Stimulated activated CD4-positive, alpha-beta T cell treated with anti-CD3 and anti-CD28 coated beads, Interleukin-2, amount 100 ng/mL, for 48 hours (primary cell): ENCODE measurements at places on chromosomes 1 and 21.

DNA sequence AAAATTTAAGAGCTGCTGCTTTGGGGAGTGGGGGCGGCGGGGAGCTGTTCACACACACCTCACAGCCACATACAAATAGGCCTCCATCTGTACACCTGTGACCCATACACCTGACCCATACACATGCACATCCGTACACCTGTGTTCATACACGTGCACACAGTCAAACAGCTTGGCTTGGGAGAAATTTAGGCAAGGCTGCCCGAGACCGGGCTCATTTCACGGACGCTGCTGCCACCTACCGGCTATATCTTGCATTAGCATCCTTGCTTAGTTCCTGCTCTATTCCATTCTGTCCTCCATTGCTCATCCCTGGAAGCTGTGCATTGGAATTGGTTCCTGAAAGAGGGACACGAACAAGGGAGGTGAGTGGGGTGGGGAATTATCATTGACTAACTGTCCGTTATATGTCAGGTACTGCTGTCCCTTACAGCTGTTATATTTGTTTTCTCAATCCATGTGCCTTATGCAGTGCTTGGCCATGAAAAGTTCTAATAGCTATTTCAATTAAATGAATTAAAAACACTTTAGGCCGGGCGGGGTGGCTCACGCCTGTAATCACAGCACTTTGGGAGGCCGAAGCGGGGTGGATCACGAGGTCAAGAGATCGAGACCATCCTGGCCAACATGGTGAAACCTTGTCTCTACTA lies 37.1 kb upstream of the EPB41 start:
- DNase-seq = peak; percentile 73

GRCh38 chr1:165954940-165955339 lies 127.5 kb downstream of the UCK2 start:
- no peak for DNase-seq

- no peak for DNase-seq
Measured at GRCh38 chr1:25993197-25993951, 4.5 kb downstream of the PAFAH2 start.

- no peak for DNase-seq
Measured at GRCh38 chr1:221905802-221906201, 163.9 kb upstream of the DUSP10 start.

DNA sequence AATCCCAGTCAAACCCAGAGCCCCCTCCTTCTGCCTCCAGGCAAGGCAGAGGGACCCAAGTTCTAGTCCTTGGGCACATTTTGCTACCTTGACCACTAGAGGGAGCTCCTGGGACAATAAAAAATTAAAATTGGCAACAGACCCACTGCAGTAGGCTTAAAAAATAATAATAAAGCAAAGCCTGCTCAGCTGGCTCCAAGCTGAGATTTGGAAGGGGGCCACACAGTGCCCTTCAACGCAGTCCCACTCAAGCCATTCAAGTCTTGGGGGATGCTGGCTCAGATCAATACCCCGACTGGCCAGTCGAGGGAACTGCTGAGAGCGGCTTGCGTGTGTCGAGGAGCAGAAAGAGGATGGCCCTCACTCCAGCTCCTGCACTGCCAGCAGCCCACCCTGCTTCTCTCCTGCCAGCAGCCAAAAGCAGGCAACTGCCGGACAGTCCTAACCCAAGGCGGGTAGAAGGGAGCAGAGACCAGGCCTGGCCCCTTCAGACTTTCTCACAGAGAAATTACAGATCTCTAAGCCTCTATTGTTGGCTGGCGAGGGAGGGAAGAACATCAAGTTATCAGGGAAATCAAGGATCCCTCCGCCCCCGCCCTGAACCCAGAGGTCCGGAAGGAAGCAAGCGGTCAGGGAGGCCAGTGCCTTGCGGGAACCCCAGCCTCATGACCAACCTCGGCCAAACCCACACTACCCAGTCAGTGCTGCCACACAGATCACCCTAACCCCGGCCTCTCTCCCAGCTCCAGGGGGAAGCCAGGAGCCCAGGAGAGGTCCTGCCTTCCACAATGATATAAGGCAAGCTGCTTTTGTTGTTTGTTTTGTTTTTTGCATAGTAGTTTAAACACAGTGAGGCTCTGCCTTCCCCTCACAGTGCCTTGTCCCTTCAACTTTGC lies 4.9 kb upstream of the ALDH4A1 start:
- peak; percentile 53 for DNase-seq

DNA sequence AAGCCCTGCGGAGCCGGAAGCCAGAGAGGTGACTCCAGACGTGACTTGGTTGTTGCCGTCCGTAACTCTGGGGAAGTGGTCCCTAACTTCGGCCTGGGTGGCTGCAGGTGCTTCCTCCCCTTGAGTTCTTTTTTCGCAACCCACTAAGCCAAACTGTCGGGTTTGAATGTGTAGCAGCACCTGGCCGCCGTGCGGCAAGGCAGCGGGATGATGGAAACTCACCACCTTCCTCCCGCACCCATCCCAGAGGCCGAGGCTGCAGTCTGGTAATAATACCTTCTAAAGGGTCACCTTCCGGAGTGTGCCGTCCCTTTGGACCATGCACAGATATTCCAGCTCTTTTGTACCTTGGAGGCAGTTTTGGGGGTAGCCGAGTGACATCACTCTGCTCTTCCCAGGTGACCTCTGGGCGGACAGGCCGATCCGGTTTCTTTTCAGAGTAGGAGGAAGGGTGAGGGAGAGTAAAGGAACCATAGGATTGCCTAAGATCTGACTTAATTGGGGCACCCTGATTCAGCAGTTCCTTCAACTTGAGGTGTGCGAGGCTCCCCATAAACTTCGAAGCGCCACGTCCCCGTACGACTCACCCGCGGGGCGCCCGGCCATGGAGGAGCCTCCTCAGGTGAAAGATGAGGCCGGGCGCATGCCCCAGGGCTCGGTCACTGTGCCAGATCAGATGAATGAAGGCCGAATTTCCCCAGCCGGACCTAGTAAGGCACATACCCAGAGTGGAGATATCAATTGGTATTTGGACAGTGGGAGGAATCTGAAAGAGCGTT lies 1.0 kb downstream of the KCNK1 start:
- no peak for DNase-seq

- no peak for DNase-seq
Measured at GRCh38 chr1:111778541-111779051, 22.9 kb downstream of the DDX20 start.

- no peak for DNase-seq
Measured at GRCh38 chr1:173205146-173206051, 1.7 kb downstream of the TNFSF4 start.

GRCh38 chr1:160410406-160411005 lies 10.1 kb downstream of the VANGL2 start:
- DNase-seq = no peak

DNA sequence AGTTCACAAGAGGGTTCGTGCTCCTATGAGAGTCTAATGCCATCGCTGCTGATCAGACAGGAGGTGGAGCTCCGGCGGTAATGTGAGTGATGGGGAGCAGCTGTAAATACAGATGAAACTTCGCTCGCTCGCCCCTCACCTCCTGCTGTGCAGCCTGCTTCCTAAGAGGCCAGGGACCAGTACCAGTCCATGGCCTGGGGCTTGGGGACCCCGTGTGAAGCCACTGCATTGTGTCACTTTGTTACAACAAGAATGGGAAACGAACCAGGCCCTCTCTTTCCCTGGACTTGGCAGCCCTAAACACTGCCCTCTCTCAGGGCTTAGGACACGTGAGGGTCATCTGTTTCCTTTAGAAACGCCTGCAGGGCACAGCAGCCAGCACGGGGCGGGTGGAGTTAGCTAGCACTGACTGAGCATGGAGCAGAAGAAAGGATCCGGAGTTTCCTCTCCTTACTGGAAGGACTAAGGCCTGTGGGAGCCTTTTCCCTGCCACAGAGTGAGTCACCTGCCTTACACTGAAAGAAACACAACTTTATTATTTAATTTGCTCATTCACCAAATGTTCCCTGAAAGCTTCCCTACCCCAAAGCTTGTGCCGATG lies 185.2 kb upstream of the TMEM51 start:
- no peak for DNase-seq

GRCh38 chr1:227950735-227951346 lies 3.1 kb upstream of the WNT9A start:
- DNase-seq = no peak

GRCh38 chr1:209516771-209517680 lies 66.5 kb upstream of the CAMK1G start:
- DNase-seq = no peak
